ENCODE measurements at places on chromosomes 16 and 17.

- no peak for DNase-seq
Observed at GRCh38 chr17:81179220-81179619, 13.2 kb upstream of the AATK start.

GRCh38 chr17:28613931-28614381 lies at the start of gene RSKR:
RSKR (minus strand) TSS chr17:28614185; CDS start chr17:28614161, 24 bp downstream.
- no peak for DNase-seq

DNA sequence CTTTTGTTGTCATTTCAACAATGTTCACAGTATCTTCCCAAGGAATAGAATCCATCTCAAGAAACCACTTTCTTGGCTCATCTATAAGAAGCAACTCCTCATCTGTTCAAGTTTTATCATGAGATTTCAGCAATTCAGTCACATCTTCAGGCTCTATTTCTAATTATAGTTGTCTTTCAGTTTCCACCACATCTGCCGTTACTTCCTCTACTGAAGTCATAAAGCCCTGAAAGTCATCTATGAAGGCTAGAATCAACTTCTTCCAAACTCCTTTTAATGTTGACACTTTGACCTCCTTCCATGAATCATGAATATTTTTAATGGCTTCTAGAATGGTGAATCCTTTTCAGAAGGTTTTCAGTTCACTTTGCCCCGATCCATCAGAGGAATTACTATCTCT lies 102.1 kb downstream of the CDH13 start:
- DNase-seq = no peak

DNA sequence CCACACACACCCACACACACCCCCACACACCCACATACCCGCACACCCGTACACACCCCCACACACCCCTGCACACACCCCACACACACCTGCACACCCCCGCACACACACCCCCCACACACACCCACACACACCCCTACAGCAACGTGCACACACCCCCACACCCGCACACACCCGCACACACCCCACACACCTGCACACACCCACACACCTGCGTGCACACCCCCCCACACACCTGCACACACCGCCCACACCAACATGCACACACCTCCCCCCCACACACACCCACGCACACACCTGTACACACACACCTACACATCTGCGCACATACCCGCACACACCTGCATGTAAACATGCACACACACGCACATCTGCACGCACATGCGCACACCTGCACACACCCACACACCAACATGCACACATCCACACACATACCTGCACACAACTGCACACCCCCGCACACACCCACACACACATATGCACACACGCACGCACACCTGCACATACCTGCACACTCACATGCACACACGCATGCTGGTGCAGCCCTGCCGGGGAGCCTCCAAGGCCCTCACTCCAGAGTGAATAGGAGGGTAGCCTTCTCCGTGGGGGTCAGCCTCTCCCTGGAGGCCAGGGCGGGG lies 7.5 kb downstream of the ASPSCR1 start:
- no peak for DNase-seq

- no peak for DNase-seq
Observed at GRCh38 chr16:75261590-75262078, 10.2 kb upstream of the BCAR1 start.

- peak; percentile 80 for DNase-seq
Observed at GRCh38 chr17:65177901-65178300, 40.7 kb downstream of the RGS9 start.

- no peak for DNase-seq
Observed at GRCh38 chr16:77443357-77444146, 8.7 kb upstream of the ADAMTS18 start.

GRCh38 chr17:679491-679890 lies 35.1 kb downstream of the VPS53 start:
- DNase-seq = no peak

DNA sequence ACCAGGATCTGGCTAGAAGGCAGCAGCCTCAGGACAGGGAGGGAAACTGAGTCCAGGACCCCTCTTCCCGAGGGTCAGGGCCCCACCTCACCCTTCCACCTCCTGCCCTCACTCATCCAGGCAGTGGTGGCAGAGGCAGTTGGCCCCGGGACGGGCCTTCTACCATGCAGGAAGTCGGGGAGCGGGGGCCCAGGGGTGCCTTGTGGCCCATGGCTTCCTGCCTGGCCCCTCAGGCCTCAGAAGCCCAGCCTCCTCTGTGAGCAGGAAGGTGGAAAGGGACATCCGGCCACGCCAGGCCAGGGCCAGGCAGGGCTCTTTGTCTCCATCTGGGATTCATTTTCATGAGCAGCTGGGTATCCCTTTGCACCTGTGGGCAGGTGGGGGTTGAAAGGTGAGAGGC lies 58.5 kb downstream of the BAHCC1 start:
- no peak for DNase-seq

DNA sequence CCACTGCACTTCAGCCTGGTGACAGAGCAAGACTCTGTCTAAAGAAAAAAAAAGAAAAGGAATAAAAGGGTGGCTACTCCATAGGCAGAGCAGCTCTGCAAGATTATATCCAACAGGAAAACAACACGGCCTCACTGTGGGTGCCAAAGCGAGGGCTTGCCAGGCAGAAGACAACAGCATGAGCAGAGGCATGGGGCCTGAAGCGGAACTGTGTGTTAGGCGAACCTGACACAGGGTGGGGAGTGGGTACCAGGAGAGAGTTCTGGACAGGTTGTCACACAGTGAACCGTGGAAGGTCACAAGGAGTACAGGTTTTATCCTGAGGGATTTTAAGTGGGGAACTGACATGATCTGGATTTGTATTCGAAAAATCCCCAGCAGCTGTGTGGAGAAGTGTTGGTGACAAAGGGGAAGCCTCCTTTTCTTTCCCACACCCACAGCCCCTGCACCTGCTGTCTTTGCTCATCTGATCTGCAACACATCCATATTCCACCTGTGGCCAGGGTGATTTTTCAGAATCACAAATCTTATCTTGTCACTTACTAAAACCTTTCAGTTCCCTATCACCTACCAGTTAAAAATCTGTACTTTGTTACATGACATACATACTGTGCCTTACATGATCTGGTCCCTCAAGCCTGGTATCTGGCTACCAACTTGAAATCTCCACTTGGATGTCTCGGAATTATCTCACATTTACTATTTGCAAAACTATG lies 23.2 kb upstream of the ARHGAP17 start:
- DNase-seq = no peak

DNA sequence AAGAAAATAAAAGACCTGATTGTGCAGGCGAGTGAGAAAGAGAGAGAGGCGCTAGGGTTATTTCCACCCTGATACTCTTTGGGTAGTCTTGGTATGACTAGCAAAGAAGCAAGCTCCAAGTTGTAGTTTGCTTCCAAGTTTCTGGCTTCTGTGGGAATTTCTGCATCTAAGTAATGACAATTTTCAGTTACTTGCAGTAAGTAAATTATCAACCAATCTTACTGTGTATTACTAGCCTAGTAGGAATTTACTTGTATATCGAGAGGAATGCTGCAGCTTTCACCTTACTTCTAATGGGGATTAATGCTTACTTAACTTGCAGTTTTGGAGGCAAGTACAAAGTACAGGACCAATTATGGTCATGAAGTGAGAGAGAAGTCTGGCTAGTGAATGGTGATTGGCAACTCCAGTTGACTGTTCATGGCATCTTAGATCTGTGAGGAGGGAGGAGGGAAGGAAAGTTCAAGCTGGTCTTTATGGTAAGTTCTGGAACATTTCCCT lies 31.9 kb downstream of the TENT4B start:
- peak; percentile 47 for DNase-seq

DNA sequence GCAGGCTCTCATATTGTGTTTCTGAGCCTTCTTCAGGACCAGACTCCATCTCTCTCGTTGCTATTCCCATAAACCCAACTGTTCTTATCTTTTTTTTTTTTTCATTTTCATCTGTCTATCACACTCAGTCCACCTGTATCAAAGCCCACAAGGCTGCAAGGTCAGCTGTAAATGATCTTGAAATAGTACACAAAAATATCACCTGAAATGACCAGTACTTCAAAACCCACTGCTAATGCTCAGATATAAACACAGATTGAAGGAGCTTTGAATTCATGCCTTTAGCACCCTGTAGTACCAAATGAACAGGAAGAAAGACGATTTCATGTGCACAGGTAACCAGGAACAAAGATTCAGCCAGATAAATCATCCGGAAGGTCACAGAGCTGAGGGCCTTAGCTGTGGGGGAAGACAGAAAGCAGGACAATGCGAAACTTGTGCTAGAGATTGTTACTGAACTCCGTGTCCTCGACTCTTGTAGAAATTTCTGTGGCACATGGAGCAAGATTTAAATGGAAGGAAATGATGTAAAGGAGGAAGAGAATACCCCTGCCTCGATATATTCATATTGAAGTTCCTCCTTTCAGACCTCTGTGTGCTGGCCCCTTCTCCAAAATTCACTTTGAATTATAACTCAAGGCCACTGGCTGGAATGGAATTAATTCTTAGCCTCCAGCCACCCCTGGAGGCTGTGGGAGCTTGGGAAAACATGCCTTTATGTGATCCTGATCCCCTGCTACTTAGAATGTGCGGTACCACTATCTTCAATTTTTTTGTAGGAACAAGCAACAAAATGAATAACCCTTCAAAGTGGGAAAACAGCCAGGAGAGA lies 4.1 kb downstream of the HLF start:
- no peak for DNase-seq

DNA sequence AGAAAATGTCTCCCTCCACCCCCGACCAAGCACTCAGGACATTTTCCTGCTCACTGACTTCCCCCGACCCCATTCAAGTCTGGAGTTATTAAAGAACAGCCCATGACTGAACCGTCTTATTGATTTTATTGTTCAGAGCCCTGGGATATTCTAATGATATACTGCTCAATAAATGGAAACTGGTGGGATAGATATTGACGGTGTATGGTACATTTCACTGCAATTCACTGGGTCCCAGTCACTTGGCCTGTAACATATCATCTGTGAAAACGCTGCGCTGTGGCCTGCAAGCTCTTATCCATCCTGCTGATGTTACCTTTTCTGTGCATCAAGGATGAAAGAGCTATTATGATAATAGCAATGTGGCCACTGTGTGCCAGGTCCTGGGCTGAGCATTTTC lies 258.2 kb downstream of the XYLT1 start:
- DNase-seq = no peak

DNA sequence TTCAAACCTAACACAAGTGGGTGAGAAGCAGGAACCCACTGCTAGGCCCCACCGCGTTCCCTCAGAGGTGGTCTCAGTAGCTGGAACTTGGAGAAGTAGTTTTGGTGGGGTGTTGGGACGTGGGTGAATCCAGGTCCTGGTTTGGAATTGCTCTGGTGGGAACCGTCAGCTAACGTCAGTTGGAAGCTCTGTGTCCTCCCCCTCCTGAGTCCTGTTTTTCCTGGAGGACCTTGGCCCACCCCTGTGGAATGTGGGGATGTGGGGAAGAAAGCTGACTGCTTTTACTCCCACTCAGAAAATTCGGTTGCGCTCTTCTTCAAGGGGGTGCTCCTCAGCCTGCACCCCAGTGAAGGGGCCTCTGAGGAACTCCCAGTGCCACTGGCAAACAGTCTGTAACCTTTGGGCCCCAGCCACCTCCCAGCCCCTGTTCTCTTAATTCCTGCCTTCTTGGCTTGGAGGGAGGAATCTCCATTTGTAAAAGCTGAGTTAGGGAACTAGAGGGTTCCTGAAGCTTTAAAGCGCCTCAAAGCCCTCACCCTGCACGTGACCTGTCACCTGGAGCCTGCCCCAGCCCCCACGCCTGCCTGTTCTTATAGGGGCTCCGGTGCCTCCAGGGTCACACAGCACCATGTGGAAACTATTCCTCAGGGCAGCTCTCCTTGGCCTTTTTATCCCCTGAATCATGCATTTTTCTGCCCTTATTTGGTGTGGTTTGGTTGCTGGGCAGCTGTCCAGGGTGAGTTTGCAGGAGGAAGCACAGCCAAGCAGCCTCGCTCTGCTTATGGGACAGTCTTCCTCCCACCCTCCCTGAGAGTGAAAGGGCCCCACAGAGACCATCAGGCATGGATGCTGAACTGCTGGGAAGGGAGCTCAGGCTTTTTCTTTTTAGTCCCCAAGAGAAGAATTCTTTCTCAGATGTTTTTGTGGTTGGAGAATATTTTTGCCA lies 16.2 kb upstream of the NAGLU start:
- DNase-seq = peak; percentile 88

GRCh38 chr17:72268431-72268830 lies 147.6 kb downstream of the SOX9 start:
- no peak for DNase-seq

DNA sequence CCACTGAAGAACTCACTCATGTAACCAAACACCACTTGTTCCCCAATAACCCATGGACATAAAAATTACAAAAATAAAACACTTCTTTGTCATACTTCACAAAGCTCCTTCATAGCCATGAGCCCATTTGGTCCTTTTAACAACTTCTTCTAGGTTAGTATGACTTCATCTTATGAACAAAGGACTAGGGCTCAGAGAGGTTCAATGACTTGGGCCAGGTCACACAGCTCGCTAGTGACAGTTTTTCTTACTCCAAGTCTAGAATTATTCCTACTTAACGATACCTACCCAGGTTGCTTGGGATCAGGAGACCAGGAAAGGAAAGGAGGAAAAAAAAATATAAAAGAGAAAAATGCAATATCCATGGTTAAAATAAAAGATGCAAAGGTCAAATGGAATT lies 353.4 kb downstream of the SOX9 start:
- DNase-seq = no peak

DNA sequence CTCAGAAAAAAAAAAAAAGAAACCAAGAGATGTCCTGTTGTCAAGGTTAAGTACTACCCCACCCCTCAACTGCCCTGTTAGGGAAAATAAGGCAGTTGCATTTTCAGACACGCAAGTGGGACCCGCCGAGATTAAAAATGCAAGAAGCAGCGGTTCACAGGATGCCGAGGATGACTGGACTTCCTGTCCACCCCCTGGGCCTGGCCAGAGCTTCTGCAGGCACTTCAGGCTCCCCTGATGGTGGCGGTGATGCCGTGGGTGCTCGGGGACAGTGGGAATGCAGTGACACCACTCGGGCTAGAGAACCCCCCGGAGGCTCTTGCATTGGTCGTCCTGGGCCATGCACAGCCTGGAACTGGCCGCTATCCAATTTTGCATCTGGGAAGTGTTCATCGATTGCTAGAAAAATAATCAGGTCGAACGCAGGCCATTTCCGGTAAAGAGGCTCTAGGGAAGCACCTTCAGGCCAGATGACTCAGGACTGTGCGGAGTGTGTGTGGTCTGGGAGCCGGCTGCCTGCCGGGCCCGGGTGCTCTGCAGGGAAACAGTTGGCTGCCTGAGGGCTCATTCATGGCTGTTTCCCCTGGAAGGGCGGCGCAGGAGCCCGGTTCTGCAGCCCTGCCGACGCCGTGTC lies 13.4 kb upstream of the CRISPLD2 start:
- peak; percentile 89 for DNase-seq

GRCh38 chr17:37123941-37124820 lies 175.4 kb downstream of the AATF start:
- DNase-seq = no peak

DNA sequence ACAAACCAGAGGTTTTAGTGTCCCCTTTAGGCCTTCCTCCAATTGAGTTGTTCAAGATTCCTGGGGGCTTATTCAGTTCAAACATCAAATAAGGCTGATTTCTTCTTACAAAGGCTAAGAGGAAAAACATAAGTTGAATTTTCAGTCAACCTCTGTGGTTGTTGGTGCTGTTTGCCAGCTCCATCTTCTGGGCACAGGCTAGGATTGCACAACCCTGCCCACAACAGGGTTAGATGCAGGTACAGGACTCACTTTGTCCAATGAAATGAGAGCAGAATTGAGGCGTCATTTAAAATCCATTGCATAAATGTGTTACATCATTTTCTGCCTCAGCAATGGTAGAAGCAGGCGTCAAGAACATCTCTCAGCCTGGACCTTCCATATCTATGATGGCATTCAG lies 173.3 kb downstream of the PMP22 start:
- no peak for DNase-seq

- DNase-seq = no peak
Observed at GRCh38 chr17:74584292-74585060, 7.6 kb downstream of the CD300LD start.
